ENCODE measurements at places on chromosomes 1 and 21.

- no peak for DNase-seq
Measured at GRCh38 chr1:60906039-60906438, 176.3 kb upstream of the NFIA start.

- no peak for DNase-seq
Measured at GRCh38 chr21:46489800-46490199, 31.1 kb downstream of the DIP2A start.

DNA sequence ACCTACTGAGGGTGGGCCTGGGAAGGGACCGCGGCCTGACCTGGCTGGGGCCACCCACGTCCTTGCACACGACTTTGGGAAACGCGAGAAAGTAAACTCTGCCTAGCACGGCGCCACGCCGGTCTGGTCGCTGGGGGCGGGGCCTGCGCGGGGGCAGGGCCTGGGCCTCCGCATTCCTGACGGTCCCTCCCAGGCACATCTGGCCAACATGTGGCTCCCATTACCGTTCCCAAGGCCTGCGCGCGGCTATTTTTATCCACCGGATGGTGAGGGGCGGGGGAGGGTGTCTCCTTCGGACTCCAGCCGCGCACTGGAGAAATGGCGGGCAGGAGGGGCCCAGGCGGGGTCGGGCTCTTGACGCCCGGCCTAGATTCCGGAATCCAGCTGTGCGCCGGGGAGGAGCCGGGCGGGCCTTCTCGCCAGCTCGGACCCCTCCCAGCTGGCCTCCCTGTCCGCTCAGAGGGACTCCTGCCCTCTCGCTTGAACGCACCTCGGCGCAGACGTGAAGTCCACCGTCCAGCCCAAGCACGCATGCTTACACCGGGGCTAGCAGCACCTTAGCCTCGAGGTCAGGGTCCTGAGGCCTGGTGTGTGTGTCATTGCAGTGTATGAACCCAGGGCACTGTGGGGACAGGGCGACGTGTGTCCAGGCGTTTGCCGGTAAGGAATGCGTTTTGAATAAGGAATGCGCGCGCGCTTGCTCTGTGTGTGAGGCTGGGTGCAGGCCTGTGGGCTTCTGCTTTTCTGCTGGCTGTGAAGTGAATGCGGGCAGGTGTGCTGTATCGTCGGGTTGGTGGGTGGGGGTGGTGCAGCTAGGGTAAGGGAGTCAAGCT lies 2.1 kb downstream of the EVA1B start:
- DNase-seq, result peak; percentile 90

DNA sequence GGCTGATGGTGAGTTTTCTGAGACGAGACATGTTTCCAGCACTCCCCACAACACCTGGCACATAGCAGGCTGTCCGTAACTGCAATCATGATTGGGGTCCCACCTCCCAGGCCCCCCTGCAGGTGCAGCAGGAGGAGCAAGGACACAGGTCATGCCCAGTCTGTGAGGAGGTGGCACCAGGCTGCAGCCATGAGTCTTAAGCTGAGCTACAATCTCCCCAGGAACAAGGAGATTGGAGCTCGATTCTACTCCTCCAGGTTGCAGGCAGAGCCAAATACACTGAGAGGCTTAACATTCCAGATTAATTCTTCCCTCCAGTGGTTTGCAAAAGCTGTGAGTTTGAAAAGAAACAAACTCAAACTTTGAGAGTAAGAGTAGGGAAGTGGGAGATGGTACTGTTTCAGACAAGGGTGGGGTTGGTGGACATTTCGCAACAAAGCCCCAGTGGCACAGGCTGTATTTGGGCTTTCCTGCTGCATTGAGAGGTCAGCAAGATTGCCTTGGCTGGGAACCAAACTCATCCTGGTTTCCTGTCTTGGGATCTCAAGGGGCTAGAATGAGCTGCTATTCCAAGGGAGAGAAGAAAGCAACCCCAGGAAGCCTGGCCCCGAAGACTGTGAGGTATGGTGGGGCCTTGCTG lies 64.8 kb upstream of the GALNT2 start:
- DNase-seq, result peak; percentile 32

DNA sequence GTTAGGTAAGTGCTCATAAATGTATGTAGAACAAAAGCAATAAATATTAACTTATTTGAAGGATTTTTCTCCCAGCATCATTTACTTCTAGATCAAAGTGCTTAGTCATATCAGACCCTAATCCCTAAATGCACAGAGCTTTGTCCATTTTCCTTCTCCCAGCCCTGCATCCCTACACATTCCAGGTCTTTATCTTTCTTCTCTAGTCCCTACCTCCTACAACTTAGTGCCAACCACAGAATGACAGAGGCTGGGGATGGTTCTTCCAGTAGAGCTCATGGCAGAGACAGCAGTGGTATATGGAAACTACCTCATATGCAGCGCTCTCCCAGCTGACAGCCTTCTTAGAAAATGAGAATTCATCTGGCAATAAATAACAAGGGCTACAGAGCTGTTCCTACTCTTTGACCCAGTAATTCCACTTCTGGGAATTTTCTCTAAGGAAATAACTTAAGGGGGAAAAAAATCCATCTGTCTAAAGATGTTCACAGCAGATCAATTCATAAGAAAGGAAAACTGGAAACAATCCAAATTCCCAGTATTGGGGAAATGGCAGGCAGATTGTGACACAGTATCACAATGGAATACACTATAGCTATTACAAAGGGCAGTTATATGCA lies 62.9 kb upstream of the ROR1 start:
- DNase-seq, result no peak

- DNase-seq, result no peak
Measured at GRCh38 chr1:150875197-150876118, 941 bp downstream of the ARNT start.

- DNase-seq, result no peak
Measured at GRCh38 chr1:109650609-109651008, 5.3 kb upstream of the GSTM4 start.

DNA sequence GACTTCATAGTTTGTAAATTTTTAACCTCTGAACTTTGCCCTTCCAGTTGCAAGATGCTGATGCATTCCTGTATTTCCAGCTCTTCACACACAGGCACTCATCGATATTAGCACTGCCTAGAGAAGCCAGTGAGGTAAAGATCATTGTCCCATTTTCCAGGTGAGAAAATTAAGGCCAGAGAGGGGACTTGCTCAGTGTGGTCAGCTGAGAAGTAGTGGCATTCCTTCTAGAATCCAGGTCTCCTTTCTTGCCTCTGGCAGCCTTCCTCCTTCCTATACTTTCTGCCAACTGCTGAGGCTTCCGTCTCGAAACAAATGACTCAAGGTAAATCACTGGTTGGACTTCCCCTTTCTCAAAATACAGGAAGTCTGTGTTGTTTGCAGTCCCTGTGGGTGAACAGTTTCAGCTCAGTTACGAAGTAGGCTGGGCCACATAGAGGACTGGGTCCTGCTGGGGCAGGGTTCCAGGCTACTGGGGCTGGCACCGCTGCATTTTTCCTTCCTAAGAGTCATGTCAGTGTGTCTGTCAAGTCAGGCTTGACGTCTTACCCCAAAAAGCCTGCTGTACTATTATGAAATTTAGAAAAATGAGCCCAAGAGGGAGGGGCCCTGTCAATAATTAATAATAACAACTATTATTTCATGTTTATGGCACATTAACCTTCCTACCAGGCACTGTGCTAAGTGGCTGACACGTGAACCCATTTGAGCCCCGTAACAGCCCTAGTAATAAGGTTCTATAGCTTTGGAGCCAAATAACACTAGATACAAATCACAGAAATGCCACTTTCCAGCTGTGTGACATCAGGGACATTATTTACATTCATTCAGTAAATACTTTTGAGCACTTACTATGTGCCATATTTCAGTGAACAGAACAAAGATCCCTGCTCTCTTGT lies 16.6 kb upstream of the RNF19B start:
- DNase-seq, result peak; percentile 36

DNA sequence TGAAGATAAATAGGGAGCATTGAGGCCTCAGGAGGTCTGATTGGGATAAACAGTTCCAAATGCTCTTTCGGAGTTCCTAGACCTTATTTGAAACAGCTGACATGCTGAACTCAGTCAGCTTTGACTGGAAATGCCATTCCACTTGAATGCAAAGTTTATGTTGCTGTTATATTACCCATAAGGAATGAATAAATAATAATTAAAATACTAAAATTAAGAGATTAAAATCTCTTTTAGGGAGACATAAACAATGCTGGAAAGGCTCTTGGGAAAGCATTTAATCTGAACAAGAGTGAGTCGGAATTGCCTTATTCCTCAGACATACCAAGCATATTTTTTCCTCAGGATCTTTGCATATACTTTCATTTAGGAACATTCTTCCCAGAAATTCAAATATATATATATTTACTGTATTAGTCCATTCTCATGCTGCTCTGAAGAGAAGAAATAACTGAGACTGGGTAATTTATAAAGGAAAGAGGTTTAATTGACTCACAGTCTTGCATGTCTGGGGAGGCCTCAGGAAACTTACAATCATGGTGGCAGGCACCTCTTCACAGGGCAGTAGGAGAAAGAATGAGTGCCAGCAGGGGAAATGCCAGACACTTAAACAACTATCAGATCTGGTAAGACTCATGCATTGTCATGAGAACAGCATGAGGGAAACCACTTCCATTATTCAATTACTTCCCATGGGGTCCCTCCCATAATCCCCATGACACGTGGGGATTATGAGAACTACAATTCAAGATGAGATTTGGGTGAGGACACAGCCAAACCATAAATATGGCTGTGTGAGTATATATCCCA lies 318.2 kb upstream of the PLXNA2 start:
- DNase-seq, result no peak

DNA sequence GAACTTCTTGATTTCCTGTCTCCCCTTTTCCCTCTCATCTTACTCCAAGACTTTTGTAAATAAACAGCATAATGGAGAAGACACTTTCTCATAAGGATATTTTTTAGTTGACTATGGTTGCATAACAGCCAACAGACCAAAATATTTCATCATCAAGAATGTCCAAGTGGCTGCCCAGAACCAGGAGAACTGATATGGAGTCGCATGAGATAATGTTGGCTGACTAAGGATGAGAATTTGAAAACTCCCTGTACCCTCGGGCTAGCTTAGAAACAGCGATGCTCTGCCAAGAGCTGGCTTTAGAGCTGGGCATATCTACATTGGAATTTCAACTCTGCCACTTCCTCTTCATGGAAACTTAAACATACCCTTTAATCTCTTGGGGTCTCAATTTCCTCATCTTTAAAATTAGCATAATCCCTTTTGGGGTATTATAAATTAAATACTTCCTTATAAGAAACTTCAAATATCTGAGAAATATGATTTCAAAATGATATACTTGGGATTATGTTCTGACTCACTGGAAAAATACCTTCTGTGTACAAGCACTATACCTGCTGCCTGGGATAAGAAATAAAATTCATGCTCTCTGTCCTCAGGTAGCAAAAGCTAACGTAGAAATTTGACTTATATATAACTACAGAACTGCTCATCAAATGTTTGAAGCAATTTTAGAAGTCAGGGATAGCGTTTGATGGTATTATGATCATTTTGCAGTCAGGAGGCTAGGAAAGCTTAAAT lies 777.3 kb downstream of the LTN1 start:
- peak; percentile 18 for DNase-seq

DNA sequence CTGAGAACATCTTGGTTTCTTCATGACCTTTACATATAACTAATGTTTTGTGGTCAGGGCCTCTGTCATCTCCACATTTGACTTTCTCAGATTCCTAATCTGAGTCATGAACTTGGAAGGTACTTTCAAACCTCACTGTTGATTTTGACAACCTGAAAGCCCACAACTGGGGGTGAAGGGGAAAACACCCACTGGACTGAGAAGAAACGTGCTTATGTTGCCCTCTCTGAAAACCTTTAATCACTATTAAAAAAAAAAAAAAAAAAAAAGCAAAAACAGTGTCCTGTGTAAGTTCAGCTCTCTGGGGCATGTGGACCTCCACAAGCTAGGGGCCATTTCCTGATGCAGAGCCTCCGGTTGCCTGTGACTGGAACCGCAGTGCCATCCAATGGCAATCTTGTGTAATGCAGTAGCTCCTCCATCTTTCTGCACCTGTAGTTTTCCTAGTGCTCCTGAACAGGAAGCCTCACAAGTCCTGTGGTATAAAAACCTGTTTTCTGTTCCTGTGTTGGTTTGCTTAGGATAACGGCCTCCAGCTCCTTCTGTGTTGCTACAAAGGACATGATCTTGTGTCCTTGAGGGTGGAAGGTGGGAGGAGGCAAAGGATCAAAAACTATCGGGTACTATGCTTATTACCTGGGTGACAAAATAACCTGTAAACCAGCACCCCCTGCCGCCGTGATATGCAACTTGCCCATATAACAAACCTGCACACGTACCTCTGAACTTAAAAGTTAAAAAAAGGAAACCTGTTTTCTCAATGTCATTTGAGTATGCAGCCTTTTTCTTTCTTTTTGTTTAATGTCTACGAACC lies 124.5 kb downstream of the ZNF648 start:
- no peak for DNase-seq

GRCh38 chr1:37265786-37266667 lies 208.4 kb upstream of the ZC3H12A start:
- DNase-seq, result no peak

DNA sequence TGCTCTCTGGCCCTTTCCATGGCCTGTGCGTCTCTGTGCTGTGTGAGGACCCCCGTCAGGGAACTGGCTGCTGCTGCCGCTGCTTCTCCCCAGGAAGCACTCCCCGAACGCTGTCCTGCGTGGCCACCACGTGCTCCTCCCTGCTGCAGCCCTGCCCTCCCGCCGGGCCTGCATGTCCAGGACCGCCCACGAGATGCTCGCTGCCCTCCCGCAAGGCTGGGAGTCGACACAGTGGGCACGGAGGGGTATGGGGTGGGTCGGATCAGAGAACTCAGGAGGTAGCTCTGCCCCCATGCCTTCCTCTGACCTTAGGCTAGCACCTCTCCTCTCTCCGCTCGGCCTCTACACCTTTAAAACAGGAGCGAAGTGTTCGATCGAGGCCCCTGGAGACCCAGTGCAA lies 171.9 kb upstream of the AJAP1 start:
- DNase-seq, result no peak

GRCh38 chr1:162710780-162711465 lies 78.7 kb downstream of the DDR2 start:
- no peak for DNase-seq

GRCh38 chr1:212699625-212700222 lies at the start of gene BATF3:
Gene BATF3 (minus strand): TSS chr1:212699840. CDS start chr1:212699762, 78 bp downstream.
- DNase-seq, result peak; percentile 72

- DNase-seq, result no peak
Measured at GRCh38 chr21:34132202-34132601, 58.8 kb downstream of the MRPS6 start.

DNA sequence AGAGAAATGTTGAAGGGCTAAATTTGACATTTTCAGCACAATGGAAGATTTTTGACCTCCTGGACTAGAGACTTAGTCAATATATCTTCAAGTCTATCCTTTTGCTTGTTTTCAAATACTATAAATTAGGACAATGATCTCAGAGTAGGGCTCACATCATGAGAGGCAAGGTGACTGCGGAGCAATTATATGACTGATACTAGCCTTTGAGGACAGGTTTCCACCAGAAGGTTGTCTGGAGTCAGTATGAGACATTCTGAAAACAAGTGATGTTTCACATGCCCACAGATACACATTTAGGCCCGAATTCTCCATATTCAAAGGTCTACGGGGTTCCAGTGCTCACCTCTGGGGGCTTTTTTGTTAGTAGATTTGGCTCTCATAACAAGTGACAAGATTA lies 142.3 kb upstream of the SAMSN1 start:
- no peak for DNase-seq

- no peak for DNase-seq
Measured at GRCh38 chr1:224358237-224358636, 1.6 kb downstream of the CNIH4 start.

GRCh38 chr1:27106561-27107323 lies 48.2 kb downstream of the SLC9A1 start:
- DNase-seq, result no peak
